ENCODE measurements at places on chromosomes 3 and 15. TPM values are rescaled to one million over a fixed set of nuclear protein-coding genes. Genes with fewer than 3 reads are reported as not detected.

The GRAMD2A gene
- 0.06 TPM for polyA plus RNA-seq

The LXN gene
- polyA plus RNA-seq: not detected

The EFHB gene
- 0.58 TPM for polyA plus RNA-seq

The CHL1 gene
- not detected for polyA plus RNA-seq

The IGSF11 gene
- polyA plus RNA-seq: 0.08 TPM

The CLSTN2 gene
- polyA plus RNA-seq: 0.02 TPM

The C3orf22 gene
- polyA plus RNA-seq: not detected

The CNTN6 gene
- 0.02 TPM for polyA plus RNA-seq

The LSMEM2 gene
- 0.03 TPM for polyA plus RNA-seq

The LRRC31 gene
- not detected for polyA plus RNA-seq

The SLC12A1 gene
- not detected for polyA plus RNA-seq

The ZMYND10 gene
- polyA plus RNA-seq: 0.83 TPM

The PTX3 gene
- 208 TPM for polyA plus RNA-seq

The NAA50 gene
- 79.5 TPM for polyA plus RNA-seq

The CACNA1D gene
- polyA plus RNA-seq: 0.12 TPM

The MAP2K1 gene
- polyA plus RNA-seq: 25.5 TPM
